Breast epithelium (tissue), 4 donors: ENCODE measurements at places on chromosomes 4 and X.

- no peak for DNase-seq
- H3K4me3 ChIP-seq: no peak overlapping the region
- H3K36me3 ChIP-seq: no peaks in the 10 kb centered on the region
- no peaks in the 10 kb centered on the region for H3K4me1 ChIP-seq
- no peaks in the 10 kb centered on the region for H3K27me3 ChIP-seq
- no peak overlapping the region for H3K27ac ChIP-seq
These were observed 197.1 kb downstream of the SPRY1 start for GRCh38 chr4:123593655-123594054.

- no peaks in the 10 kb centered on the region for H3K27me3 ChIP-seq
- H3K27ac ChIP-seq: no peak overlapping the region
- no peaks in the 10 kb centered on the region for H3K4me1 ChIP-seq
- H3K36me3 ChIP-seq: no peaks in the 10 kb centered on the region
- no peak overlapping the region for H3K4me3 ChIP-seq
- DNase-seq: no peak
These were observed 1393.3 kb downstream of the ARAP2 start for GRCh38 chr4:34850968-34851367.

- no peak for DNase-seq
- no peak overlapping the region for H3K27ac ChIP-seq
- H3K36me3 ChIP-seq: no peaks in the 10 kb centered on the region
- no peak overlapping the region for H3K4me3 ChIP-seq
These were observed 536.9 kb downstream of the RAPGEF2 start for GRCh38 chr4:159639671-159640323.

DNA sequence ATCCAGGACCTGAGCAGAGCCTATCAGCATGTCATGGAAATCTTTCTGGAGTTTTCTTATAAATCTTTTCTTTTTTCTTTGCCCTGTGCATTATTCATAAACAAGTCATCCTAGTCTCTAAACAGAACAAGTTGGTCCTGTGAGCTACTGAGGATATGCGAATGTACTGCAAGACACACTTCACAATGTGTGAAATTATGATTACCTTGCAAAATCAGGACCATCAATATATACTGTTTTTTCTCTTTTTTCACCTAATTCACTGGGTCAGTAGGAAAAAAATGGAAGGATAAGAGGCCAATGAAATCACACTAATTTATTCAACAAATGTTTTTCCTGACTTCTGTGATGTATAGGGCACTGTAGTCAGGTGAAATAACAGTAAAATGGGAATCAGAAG, 14.4 kb upstream of the SORBS2 start:
- H3K27me3 ChIP-seq: no peaks in the 10 kb centered on the region
- H3K4me3 ChIP-seq: no peak overlapping the region
- no peaks in the 10 kb centered on the region for H3K4me1 ChIP-seq
- no peak overlapping the region for H3K27ac ChIP-seq

- no peaks in the 10 kb centered on the region for H3K4me1 ChIP-seq
- H3K27me3 ChIP-seq: peaks cover 6% of the 10 kb centered on the region
- no peak overlapping the region for H3K4me3 ChIP-seq
These were observed 77.4 kb downstream of the HPRT1 start for GRCh38 chrX:134537179-134537955.

DNA sequence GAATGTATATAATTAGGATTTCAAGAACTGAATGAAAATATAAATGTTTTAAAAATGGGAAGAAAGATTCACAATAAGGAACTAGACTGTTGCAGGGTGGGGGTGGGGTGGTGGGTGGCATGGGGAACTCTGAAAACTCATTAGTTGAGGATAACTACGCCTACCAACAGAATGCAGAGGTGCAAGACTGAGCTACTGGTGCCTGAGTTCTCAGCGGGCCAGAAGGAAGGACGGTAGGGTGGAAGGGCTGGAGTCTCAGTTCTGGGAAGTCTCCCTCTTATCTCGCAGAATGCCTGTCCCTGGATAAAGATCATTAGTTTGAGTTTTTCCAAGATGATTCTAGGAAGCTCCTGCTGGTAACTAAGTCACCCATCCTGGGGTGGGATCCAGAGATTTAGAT, 1.3 kb upstream of the SOD3 start:
- H3K36me3 ChIP-seq: no peaks in the 10 kb centered on the region
- H3K27me3 ChIP-seq: peaks cover 4% of the 10 kb centered on the region
- no peaks in the 10 kb centered on the region for H3K4me1 ChIP-seq
- H3K27ac ChIP-seq: peak overlapping the region; percentile 58
- H3K4me3 ChIP-seq: peak overlapping the region; percentile 48

GRCh38 chrX:31061091-31061490, 10.8 kb downstream of the FTHL17 start:
- no peak overlapping the region for H3K27ac ChIP-seq
- no peak overlapping the region for H3K4me3 ChIP-seq
- H3K36me3 ChIP-seq: no peaks in the 10 kb centered on the region
- DNase-seq: no peak
- no peaks in the 10 kb centered on the region for H3K27me3 ChIP-seq
- H3K4me1 ChIP-seq: no peaks in the 10 kb centered on the region

- H3K27ac ChIP-seq: no peak overlapping the region
- no peak overlapping the region for H3K4me3 ChIP-seq
- DNase-seq: no peak
- no peaks in the 10 kb centered on the region for H3K36me3 ChIP-seq
- no peaks in the 10 kb centered on the region for H3K4me1 ChIP-seq
These were observed 21.5 kb downstream of the SLC9A7 start for GRCh38 chrX:46737462-46737861.

DNA sequence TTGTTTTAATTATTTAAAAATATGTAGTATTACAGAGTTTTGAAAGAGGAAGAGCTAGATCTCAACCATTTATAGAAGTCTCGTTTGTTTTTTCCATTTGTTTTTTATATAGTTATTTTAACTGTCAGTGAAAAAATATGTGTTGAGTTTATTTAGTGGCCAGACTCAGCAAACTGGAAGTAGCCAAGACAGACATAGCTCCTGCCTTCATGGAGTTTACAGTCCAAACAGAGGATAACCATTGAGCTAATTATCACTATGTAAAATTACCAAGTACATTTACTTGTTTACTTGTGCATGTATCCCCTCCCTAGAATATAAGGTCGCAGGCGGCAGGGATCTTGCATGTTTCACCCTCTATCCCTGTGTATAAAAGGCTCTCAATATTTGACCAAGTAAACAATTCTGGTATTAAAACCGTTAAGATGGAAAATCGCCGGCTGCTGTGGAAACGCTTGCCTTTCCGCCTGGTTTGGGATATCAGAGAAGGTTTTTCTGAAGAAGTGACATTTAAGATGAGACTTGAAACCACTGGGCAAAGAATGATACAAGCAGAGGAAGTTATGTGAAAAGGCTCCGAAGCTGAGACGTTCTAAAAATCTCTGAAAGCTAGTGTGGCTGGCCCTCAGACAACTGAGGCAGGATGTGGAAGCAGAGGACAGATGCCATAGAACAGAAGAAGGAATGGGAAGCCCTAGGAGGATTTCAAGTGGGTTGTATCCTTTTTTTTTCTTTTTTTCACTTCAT, 1.3 kb upstream of the CCNI start:
- H3K36me3 ChIP-seq: no peaks in the 10 kb centered on the region
- H3K27ac ChIP-seq: peak overlapping the region; percentile 100
- H3K27me3 ChIP-seq: no peaks in the 10 kb centered on the region
- H3K4me3 ChIP-seq: peak overlapping the region; percentile 96

DNA sequence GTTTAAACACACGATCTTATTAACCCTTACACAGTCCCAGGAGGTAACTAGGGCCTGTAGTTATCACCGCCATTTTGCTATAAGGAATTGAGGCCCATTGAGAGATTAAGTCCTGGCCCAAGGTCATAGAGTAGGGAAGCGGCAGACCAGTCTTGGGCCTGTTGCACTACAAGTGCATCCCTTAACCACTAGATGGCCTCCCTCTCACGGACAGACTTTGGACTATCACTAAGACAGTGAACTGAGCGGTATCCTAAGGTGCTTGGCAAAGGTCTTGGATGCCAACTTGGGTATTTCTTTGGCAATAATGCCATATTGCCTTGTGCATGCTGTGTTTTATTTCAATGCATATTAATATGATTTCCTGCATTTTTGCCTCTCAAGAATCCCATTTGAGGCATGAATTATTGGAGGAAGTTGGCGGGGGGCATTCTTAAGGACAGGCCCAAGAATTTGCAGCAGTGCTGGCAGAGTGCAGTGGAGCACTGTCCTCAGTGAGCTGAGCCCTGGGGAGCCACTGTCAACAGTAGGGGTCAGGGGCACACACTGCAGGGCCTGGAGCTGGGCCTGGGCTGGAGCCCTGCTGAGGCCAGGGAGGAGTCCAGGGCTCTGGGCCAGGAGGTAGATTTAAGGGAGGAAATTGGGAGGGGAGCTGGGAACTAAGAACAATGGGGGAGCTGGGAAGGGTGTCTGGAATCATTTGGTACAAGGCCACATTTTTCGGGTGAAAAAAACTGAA, 147.4 kb downstream of the SMIM20 start:
- H3K36me3 ChIP-seq: no peaks in the 10 kb centered on the region
- H3K27me3 ChIP-seq: no peaks in the 10 kb centered on the region
- DNase-seq: no peak
- H3K4me1 ChIP-seq: no peaks in the 10 kb centered on the region

- no peak overlapping the region for H3K4me3 ChIP-seq
- H3K27me3 ChIP-seq: peaks cover 15% of the 10 kb centered on the region
- DNase-seq: no peak
- no peaks in the 10 kb centered on the region for H3K36me3 ChIP-seq
- H3K4me1 ChIP-seq: no peaks in the 10 kb centered on the region
These were observed 230.2 kb upstream of the AGTR2 start for GRCh38 chrX:115940348-115940747.

DNA sequence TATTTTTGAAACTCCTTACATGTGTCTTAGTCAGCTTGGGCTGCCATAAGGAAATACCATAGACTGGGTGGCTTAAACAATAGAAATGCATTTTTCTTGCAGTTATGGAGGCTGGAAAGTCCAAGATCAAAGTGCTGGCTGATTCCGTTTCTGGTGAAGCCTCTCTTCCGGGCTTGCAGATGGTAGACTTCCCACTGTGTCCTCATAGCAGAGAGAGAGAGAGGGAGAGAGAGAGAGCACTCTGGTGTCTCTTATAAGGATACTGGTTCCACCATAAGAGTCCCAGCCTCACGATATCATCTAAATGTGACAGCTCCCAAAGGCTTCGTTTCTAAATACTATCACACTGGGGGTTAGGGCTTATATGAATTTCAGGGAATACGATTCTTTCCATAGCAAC, 39.7 kb downstream of the ENPEP start:
- H3K27ac ChIP-seq: peak overlapping the region; percentile 60
- no peaks in the 10 kb centered on the region for H3K4me1 ChIP-seq
- peak overlapping the region; percentile 69 for H3K4me3 ChIP-seq
- no peaks in the 10 kb centered on the region for H3K36me3 ChIP-seq
- no peak for DNase-seq

DNA sequence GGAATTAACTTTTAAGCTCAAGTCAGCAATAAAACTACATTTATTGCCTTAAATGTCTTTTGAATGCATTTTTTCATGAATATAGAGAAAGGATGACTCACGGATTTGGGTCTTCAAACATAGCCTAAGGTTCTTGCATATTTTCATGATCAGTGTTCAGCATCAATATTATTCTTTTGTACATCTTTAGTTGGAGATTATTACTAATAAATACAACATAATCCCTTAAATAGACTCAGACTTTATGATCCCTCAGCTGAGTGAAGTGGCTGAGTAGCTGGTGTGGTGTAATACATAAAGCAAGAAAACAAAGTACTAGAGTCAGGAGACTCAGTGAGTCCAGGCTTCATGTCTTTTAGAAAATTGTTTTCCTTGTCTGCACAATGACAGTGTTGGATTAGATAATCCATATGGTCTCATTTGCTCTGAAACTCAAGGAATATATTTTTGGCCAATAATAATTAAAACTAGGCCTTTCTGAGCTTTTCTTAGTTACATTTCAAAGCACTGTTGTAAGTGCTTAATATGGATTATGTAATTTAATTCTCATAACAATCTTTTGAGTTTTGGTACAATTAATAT, 78.3 kb upstream of the UNC5C start:
- no peak for DNase-seq
- no peak overlapping the region for H3K27ac ChIP-seq
- H3K27me3 ChIP-seq: no peaks in the 10 kb centered on the region

DNA sequence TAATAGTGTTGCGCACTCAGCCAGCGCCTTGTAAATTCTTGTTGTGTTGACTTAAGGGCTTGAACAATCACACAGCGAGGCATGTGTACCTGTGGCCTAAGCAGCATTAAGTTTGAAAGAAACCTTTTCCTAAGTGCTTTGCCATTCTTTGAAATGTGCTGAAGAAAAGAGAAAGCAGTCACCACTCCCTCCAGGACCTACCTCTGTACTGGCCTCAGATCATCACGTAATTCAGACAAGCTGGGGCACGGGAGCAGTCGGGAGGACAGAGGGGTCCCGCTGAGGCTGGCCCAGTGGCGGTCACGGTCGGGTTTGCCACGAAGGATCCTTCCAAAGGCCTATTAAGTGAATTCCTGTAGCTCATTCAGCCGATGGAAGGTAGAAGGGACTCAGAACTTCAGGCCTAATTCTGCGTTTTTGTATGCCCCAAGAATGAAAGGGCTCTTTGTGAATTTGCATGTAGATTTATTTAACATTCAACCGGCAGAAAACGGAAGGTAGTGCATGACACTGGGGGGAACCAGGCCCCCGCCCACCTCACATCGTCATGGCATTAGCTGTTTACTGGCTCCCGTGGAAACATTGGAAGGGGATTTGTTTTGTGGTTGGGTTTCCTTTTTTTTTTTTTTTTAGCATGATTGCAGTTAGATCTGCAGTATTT, 106.3 kb downstream of the TRAPPC11 start:
- peak overlapping the region; percentile 55 for H3K27ac ChIP-seq
- no peaks in the 10 kb centered on the region for H3K36me3 ChIP-seq
- no peak for DNase-seq
- H3K27me3 ChIP-seq: no peaks in the 10 kb centered on the region
- H3K4me1 ChIP-seq: no peaks in the 10 kb centered on the region

DNA sequence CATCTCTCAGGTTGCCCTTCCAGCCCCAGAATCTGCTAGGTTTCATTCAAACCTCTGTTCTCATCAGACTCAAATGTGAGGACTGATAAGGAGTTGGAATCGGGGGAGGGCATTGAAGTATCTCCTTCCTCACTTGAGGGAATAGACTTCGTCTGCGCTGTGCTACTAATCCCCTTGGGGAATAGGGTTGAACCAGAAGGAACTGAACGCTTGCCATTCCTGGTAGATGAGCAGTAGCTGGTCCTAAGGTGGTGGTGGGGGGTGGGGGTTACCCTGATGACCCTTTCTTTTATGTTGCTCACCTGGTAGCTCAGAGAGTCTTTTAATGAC, 692 bp upstream of the SLC9A7 start:
- peak overlapping the region; percentile 63 for H3K4me3 ChIP-seq
- no peaks in the 10 kb centered on the region for H3K4me1 ChIP-seq
- H3K27ac ChIP-seq: peak overlapping the region; percentile 83
- no peak for DNase-seq
- H3K36me3 ChIP-seq: no peaks in the 10 kb centered on the region

GRCh38 chr4:152943672-152944071, 7.5 kb downstream of the FHDC1 start:
- no peak for DNase-seq
- H3K27ac ChIP-seq: peak overlapping the region; percentile 71
- no peak overlapping the region for H3K4me3 ChIP-seq
- no peaks in the 10 kb centered on the region for H3K27me3 ChIP-seq
- no peaks in the 10 kb centered on the region for H3K36me3 ChIP-seq

- no peaks in the 10 kb centered on the region for H3K36me3 ChIP-seq
- no peak overlapping the region for H3K27ac ChIP-seq
- no peak for DNase-seq
- H3K4me3 ChIP-seq: no peak overlapping the region
These were observed 70.3 kb downstream of the DDX60 start for GRCh38 chr4:168248176-168248710.

- no peak overlapping the region for H3K27ac ChIP-seq
- H3K27me3 ChIP-seq: no peaks in the 10 kb centered on the region
- H3K4me3 ChIP-seq: no peak overlapping the region
- no peaks in the 10 kb centered on the region for H3K36me3 ChIP-seq
- no peak for DNase-seq
These were observed 48.3 kb downstream of the ANXA5 start for GRCh38 chr4:121648516-121648915.
